ENCODE measurements at places on chromosomes 12 and 14.

DNA sequence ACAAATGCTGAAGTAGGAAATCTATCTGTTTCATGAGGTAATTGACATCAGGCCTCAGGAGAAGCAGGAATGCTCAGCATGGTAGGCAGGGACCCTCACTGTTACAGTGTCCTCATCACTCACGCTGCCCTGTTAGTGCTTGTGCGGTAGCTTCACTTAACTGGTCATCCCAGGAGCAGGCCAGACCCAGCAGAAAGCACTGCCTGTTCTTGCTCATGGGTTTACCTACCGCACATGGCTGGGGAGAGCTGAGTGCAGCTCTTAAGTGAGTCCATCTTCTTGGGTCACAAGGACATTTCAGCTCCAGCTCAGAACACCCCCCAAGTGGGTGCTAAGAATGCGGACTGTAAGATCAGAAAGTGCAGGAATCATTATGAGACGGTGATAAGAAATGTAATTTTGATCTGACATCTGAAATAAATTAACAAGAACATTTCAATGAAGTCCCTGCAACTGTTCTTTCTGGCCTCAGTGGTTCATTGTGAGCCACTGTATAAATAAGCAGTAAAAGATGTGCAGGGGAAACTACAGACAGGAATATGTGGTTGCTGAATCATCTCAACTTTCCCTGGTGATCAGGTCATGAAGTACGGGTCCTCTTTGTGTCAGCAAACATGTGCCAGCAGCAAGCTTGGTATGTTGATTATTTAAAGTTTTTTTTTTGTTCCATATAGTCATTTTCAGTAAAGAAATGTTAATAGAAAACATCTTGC is 757.7 kb upstream of the TMEM132C start:
- no peak for DNase-seq

- no peak for DNase-seq
Measured at GRCh38 chr12:76480796-76481195, 78.8 kb downstream of the OSBPL8 start.

DNA sequence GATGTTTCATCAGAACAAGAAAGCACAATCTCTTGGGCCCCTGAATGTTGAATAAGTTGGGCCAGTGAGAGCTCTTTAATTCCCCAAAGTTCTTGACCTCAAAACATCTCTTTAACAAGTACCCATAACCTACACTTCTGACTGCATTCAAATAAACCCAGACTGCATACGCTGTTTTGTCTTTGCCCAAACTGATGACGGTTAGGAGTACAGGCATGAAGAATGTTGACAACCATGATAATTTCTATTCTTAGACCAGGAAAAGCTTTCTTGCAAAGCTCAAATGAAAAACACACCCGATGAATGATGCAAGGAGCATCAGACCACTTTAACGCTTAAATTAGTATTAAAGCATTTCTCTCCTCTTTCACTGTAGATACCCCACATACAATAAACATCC is 11.7 kb upstream of the RAB3IP start:
- DNase-seq, result no peak

- DNase-seq, result peak; percentile 26
Measured at GRCh38 chr12:2583091-2583497, 211.7 kb upstream of the FKBP4 start.

DNA sequence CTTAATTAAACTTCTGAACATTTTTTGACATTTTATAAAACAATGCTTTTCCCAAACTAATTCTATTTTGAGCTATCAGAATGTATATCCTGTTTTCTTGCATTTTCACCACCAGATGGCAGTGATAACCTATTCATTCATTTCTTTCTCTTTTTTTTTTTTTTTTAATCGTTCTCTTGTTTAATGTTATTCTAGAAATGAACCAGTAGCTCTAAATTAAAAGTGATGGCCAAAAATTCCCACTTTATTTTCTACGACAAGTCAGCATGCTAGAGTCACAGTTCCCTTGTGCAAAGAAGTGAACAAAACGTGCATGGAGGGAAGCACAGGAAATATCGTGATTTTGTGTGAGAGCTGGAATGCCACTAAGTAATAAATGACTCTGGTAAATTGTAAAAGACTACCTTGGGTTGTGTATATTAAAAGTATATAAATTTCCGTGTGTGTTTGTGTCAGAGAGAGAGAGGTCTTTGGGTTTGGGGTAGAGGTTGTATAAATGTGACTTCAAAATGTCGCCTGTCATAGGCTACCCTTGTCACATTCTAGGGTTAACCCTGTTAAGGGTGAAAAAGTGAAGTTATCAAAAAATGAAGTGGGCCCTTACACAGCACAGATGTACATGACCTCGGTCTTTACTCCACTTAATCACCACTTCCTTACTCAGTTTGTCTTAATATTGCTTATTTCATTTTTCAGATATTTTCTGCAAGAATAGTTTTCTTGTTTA is 40.4 kb upstream of the LDHB start:
- DNase-seq, result peak; percentile 47

DNA sequence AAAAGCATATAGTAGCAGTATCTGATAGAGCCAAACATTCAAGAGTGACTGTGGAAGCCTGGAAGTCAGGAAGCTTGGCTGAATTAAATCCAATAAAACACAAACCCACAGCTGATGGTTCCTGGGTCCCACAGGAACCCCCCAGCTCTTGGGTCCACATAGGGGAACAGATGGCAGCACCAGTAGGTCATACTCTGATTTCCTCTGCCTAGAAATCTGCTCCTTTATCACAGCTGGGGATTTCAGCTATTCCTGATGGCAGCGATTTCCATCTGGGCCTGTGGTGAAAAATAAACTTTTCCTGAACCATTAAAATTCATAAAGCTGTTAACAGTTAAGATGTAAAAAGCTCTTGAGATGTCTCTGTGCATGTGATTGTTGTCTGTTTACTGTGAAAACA is 202.0 kb upstream of the FRMD6 start:
- DNase-seq, result no peak

- no peak for DNase-seq
Measured at GRCh38 chr12:67758119-67758518, 109.6 kb downstream of the DYRK2 start.

GRCh38 chr14:38079886-38080285 is 127.8 kb upstream of the SSTR1 start:
- DNase-seq, result no peak

- DNase-seq, result no peak
Measured at GRCh38 chr12:96526110-96526509, 36.7 kb downstream of the CFAP54 start.

- DNase-seq, result no peak
Measured at GRCh38 chr12:84070292-84070691, 842.3 kb downstream of the SLC6A15 start.

- no peak for DNase-seq
Measured at GRCh38 chr12:113476176-113476986, 4.7 kb upstream of the LHX5 start.
